ENCODE measurements at places on chromosomes 6 and 20. TPM values are rescaled to one million over a fixed set of nuclear protein-coding genes. Genes with fewer than 3 reads are reported as not detected.

Gene CDSN
- not detected for total RNA-seq

Gene MUC21
- not detected for total RNA-seq

GRCh38 chr20:8664778-8665177, 404.1 kb upstream of the PLCB4 start:
- DNase-seq: no peak

GRCh38 chr6:811191-811590, 118.3 kb upstream of the EXOC2 start:
- no peak for DNase-seq

DNA sequence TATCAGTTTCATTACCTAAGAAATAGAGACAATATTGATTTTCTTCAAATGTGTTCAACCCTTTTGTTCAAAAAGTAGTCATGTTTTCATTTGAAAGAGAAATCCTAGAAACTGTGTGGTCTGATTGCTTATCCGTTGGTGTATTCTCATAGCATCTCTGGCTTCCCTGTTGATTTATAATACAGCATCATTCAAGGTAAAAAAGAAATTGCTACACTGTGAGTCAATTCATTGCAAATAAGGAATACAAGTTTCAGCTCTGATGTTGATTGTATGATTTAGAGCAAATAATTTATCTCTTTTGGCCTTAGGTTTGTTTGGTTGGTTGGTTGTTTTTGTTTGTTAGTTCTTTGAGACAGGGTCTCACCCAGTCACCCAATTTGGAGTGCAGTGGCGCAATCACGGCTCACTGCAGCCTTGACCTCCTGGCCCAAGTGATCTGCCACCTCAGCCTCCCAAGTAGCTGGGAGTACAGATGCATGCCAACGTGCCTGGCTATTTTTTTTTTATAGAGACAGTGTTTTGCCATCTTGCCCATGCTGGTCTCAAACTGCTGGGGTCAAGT, 185.5 kb upstream of the TNFAIP3 start:
- no peak for DNase-seq

- no peak for DNase-seq
Observed at GRCh38 chr6:87089135-87089534, 5.8 kb downstream of the CGA start.

DNA sequence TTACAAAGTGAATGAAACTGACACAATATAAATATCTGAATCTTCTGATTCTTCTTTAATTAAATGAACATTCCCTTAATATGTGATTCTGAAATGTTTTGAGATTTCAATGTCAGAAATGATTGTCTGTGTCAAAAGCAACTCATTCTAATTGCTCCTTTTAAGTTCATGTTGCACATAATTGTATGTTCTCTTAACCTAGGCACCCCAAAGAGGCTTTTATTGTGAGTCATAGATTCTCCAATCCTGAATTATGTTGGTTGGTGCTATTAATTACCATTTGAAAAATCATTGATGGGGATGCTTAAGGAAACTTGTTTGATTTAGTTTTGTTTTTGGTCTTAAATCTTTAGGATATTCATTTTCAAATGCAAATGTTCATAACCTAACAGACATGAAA, 829.7 kb upstream of the CITED2 start:
- DNase-seq: no peak

- DNase-seq: no peak
Observed at GRCh38 chr6:166354965-166355364, 12.6 kb upstream of the SFT2D1 start.

GRCh38 chr20:49248879-49249665, 28.8 kb downstream of the ZNFX1 start:
- DNase-seq: no peak

DNA sequence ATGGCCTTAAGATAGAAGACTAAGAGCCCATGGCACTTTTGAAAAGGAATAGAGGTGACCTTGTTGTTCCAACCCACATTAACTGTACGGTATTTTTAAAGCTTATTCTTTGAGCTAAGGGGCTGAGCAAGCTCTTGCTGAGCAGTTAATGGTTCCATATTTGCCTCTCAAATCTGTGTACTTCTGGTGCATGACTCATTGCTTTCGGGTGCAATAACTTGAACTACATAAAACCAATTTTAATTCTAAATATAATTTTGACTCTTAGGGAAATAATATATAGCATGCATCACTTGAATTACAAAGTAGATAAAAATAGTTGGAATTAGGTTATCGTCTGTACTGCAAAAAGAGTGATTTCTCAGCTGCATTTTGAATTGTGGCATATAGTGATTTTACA, 348.1 kb upstream of the CITED2 start:
- DNase-seq: no peak

GRCh38 chr20:43942201-43942590, 27.5 kb downstream of the TOX2 start:
- DNase-seq: no peak

DNA sequence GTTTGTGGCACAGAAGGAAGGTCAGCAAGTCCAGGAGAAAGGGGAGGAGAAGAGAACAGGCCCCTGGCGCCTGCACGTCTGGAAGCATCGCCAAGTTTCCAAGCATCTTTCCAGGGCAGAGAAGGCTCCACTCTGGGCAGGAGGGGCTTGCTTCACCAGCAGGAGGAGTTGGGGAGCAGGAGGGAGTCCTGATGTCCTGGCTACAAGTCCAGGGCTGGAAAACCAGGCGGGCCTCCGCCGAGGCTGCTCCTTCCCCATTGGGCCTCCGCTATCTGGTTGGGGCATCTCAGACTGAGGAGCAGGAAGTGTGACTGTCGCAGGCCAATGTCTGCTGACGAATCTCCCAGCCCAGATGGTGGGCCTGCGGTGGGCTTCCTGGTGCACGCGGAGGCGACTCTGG, 421.9 kb downstream of the PREX1 start:
- no peak for DNase-seq

DNA sequence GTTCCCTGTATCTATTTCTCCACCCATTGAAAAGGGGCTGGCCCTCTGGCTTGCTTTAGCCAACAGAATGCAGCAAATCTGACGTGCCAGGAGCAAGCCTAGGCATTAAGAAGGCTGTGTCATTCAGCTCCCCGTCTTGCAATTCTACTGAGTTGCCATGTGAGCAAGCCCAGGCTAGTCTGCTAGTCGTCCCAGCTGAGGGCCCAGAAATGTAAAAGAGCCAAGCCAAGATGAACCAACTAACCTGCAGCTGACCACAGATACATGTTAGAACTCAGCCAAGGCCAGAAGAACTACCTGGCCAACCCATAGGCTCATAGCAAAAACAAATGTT, 30.1 kb downstream of the PREP start:
- no peak for DNase-seq

Measured in activated naive CD4-positive, alpha-beta T cell treated with anti-CD3 and anti-CD28 coated beads, Interleukin-2, amount 50 U/mL, for 72 hours (primary cell).